Left ventricle myocardium inferior (tissue), 1 donor: ENCODE measurements at places on chromosomes 1 and 21. TPM values are rescaled to one million over a fixed set of nuclear protein-coding genes. Genes with fewer than 3 reads are reported as not detected.

The FCRLB gene
- 0.33 TPM for total RNA-seq

The SYNJ1 gene
- total RNA-seq = 12.3 TPM

The FAM89A gene
- total RNA-seq = 6.5 TPM

The COP1 gene
- total RNA-seq = 22.6 TPM
